ENCODE measurements at places on chromosomes 4 and X. TPM values are rescaled to one million over a fixed set of nuclear protein-coding genes. Genes with fewer than 3 reads are reported as not detected.

GRCh38 chr4:188941524-188942119 lies 802.4 kb downstream of the TRIML1 start:
- DNase-seq, result no peak

The SNCA gene
- 4.6 TPM for total RNA-seq

The SOWAHD gene
- 3.3 TPM for total RNA-seq

- peak; percentile 92 for DNase-seq
Observed at GRCh38 chrX:48475774-48476577, at the start of gene FTSJ1. Gene FTSJ1, plus strand, starts transcription at chrX:48476199. Its CDS starts 1,849 bp downstream, at chrX:48478048.

GRCh38 chr4:150385606-150386005 lies 196.3 kb upstream of the MAB21L2 start:
- no peak for DNase-seq

GRCh38 chrX:133085785-133086184 lies 11.1 kb downstream of the USP26 start:
- DNase-seq, result no peak

The SYTL5 gene
- total RNA-seq, result not detected
